ENCODE measurements at places on chromosomes 2 and 18.

GRCh38 chr2:104384961-104385360 lies 469.0 kb upstream of the POU3F3 start:
- DNase-seq: no peak

DNA sequence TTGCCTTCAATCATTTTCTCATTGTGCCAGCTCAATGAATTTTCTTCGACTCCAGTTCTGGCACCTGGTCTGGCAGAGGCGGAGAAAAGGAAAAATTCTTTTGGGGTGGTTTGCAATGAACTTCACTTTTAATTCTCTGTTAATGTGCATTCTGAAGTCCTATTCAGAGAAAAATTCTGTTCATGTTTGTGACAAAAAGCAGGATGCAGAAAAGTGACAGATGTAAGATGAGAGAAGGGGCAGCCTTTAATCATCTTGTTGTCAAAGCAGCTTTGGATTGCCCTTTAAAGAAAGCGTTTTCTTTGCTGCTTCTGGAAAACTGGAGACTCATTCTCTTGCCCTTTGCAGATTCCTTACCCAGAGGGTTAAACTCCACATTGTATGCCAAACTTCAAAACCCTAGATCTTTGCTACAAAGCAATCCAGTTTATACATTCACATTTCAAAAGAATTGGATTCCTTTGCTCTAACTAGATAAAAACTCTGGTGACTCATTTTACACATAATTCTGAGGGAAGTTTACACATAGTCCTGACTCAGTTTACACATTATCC lies 94.6 kb upstream of the CAVIN2 start:
- DNase-seq: no peak

GRCh38 chr2:16363581-16363980 lies 302.1 kb downstream of the CYRIA start:
- no peak for DNase-seq

DNA sequence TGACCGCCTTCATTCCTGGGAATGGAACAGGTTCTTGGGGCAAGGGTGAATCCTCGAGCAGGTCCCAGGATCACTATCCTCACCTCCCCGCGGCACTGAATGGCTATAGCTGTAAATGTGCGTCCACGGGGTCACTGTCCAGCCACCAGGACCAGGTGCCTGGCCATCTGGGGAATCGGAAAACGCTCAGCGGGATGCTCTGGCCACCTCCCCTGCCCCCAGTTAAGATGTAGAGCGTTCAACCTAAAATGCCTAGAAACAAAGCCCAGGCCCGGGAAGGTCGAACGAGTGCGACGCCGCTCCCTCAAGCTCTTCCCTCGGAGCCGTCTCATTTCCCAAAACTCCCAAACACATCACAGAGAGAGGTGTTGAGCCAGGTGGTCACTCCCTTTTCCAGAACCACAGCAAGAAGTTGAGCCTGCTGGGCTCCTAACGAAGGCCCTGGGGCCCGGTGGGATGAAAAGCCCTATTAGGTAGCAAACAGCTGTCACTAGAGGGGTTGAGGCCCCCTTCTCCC lies 795 bp upstream of the CAPN10 start:
- no peak for DNase-seq

DNA sequence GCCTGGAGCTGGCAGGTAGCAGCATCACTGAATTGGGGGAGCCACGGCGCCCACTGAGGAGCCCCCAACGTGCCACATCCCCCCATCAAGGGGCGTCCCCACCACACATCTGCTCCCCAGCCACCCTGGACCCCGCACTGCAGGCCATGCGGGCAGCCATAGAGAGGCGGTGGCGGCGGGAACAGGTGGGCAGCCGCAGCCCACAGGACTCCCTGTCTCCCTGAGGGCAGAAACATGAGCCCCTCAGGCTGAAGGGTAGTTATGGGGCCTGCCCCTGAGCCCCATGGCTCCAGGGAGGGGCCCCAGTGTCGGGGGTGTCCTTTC lies 26.6 kb downstream of the CROCC2 start:
- DNase-seq: no peak

- no peak for DNase-seq
These were observed 255.0 kb downstream of the CLIP4 start for GRCh38 chr2:29370173-29370572.

- no peak for DNase-seq
These were observed 4.6 kb downstream of the B3GNT7 start for GRCh38 chr2:231399853-231400680.

DNA sequence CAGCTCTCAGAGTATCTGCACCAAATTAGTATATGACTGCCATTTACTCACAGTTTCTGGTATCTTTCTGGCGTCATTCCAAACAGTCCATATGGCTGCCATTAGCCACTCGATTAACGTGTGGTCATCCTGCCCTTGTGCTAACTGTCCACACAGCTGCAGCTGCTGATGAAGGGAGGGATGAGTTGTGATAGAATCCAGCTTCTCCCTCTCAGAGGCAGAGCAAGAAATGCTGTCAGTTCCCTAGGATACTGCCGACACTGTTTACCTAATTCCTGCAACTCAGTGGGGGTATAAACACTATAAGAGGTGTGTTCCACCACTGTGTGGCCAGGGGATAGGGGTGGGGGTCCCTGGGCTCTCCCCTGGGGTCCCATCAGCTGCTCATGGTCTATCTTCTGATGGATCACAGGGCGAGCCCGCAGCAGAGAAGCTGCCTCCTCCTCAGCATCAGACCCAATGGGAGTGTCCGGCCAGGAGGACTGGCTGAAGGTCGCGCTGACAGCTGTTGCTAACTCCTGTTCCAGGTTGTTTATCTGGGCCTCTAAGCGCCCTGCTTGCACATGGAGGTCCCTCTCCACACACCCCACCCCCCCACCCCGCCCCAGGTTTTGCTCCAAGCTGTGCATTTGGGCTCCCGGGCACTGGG lies 17.3 kb upstream of the KLHL23 start:
- no peak for DNase-seq

DNA sequence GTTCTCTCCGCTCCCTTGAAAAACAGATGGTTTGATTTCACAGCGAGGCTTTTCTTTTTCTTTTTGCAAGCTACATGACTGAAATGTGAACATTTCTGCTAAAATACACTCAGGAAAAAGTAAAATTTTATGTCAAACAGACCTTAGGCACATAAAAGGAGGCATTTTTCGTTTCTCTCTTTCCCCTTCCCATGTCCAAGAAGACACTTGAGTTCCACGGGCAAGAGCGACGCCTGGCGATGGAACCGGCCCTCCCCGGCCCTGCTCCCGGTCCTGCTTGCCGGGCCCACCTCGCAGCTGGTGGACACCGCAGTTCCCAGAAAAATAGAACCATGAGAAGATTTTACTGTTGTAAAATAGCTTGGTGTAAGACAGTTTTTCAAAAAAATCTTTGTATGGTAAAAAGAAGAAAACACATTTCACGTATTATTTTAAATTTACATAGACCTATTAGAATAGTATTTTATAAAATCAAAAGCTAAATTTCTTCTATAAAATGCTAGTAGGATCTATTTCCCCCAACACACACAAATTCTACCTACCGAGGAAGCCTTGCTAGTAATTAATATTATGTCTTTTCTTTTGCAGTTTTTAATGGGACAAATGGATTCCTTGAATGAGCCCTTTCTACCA lies 2.3 kb upstream of the ALKAL2 start:
- DNase-seq: no peak

GRCh38 chr2:46170026-46170425 lies 127.2 kb upstream of the EPAS1 start:
- DNase-seq: no peak

DNA sequence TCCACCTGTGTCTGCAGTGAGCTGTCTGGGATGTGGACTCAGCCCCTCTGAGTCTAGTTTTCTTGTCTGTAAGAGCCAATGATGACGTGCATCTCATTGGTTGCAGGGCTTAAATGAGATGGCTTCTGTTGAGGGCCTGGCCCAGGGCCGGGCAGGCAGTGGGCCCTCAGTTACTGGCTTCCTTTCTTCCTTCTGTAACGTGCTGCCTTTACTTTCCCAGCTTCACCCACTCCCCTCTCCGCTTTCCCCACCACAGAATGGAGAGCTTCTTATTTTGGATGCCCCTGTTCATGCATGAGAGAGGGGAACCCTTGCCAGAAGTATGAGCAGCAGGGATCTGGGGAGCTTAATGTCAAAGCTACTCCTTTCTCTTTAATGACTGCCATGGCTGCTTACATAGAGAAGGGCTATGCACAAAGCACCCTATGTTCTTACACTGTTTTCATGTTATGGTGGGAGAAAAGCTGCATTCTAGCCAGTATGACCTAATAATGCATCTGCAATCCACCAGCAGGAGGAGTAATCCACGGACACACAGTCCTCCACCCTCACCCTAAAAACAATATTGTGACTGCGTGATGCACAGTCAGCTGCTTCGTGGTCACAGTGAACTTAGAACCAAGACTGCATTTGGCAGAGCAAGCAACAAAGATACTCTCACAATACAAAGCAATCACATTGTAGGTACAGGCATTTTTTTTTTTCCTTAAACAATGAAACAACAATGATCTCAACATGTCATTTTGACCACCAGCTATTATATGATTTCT lies 37.2 kb downstream of the CREG2 start:
- DNase-seq: no peak

DNA sequence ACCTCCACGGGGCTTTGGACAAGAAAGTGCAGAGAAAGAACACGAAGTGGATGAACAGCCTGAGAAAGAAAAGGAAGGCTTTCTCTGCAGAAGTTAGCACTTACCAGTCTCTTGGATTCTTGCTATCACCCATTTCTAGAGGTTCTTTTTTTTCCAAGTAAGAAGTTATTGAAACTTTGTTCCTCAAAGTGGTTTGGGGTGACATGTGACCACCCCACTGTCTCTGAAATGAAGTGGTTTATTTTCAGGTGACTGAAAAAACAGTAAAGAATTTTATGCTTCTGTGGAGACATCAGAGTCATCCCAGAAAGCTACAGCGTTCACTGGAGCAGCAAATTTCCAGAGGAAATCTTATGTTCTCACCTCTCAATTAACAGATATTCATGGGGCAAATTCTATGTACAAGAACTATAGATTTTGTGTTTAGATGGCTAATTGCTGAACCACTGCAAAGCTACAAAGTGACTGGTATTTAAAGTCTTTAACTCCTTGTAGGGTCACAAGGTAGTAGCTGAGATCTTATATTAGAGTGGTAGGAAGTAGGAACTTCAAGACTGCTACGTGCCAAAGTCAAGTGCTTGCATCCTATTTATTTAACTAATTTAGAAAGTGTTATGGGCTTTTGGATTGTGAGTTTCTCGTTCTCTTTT lies 267.5 kb downstream of the TGIF1 start:
- no peak for DNase-seq

- no peak for DNase-seq
These were observed 181.4 kb upstream of the MSH6 start for GRCh38 chr2:47601568-47601967.

- no peak for DNase-seq
These were observed 65.3 kb upstream of the CCDC85A start for GRCh38 chr2:56118474-56118873.

- DNase-seq: no peak
These were observed 6.0 kb downstream of the SOX11 start for GRCh38 chr2:5698134-5698533.

DNA sequence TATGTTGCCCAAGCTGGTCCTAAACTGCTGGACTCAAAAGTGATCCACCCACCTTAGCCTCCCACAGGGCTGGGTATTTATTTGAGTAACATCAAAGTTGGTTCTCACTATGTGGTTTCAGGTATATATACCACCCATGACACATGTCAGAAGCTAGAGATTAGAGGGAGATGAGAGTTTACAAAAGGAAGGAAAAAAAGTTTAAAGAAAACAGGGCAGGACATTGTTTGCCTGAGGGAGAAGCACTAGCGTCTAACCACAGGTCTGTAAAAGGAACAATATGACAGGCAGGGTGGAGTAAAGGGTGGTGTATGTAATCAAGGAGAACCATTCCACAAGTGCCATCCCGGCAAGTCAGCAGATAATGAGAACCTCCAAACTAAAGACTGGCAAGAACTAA lies 8.5 kb downstream of the CEP76 start:
- DNase-seq: no peak
